ENCODE measurements at places on chromosomes 11 and 22.

- no peak for DNase-seq
Observed at GRCh38 chr11:3810951-3811350, 2.6 kb downstream of the PGAP2 start.

GRCh38 chr11:79406376-79406775, 34.5 kb downstream of the TENM4 start:
- no peak for DNase-seq

DNA sequence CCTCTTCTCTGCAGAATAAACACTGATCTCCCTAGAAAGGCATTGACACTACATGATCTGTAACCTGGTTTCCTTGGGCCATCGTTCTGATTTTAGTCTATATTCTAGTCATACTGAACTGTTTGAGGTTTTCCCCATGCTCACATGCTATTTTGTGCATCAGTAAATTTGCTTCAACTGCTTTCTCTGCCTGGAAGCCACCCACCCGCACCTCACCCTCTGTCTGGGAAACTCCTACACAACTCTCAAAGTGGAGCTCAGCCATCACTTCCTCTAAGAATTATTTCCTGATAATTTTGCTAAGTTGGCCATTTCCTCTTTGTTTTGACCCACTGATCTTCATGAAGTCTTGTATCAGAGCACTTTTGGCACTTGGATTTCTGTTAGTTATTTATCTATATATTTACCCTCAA, 36.1 kb downstream of the MMP20 start:
- no peak for DNase-seq

GRCh38 chr22:33114565-33114964, 56.4 kb upstream of the SYN3 start:
- no peak for DNase-seq

DNA sequence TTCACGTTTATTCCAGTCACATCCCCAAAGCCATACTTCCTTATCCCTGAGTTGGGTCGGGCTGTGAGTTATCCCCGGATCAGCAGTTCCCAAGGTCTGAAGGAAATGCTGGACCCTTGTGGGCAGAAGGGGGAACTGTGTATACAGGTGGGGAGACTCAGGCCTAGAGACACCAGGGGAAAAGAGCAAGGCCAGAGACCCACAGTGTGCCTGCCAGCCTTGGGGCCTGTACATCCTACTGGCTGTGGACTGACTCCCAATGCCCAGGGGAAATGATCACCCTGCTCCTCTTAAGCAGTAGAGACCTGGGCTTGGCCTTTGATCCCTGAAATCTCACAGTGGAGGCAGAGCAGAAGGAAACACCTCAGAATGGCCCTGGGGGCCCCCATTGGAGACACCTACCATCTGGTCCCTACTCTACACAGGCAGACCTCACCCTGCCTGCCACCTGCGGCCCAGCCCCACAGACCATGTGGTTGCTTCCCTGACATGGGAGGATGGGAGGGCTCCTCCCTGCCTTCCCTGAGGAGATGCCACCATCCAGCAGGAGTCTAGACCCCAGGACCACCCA, 1.3 kb downstream of the SELENOM start:
- no peak for DNase-seq

DNA sequence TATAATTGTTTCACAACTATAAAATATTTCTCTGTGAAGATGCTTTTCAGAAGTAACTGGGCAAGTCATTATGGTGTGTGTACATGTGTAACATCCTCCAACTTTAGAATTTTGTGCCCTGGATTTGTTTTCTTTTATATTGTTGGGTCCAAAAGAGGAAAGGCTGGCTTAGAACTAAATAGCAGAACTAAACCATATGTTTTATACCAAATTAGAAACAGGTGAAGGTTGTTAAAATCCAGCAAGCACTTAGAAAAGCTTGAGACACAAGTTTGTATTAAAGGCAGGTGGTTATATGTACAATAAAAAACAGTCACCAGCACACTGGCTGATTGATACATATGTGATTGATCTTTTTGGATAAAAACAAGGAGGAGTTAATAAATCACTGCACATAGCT, 158.5 kb downstream of the WNT11 start:
- DNase-seq, result no peak

DNA sequence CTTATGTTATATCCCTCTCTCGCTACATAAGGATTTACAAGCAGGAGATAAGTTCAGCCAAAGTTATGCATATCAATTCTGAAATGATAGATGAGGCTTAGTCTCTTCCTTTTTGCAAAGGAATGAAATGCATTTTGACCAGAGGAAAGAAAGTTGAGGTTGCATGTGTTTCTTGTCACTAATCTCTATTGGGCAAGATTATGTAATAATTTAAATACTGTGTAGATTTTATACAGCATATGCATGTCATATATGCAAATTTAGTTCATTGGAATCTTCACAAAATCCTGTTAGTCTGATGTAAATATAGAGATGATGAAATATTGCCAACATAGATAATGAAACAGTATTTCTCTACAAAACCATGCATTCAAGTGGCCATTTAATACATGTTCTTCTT, 858.7 kb upstream of the RAG2 start:
- no peak for DNase-seq

DNA sequence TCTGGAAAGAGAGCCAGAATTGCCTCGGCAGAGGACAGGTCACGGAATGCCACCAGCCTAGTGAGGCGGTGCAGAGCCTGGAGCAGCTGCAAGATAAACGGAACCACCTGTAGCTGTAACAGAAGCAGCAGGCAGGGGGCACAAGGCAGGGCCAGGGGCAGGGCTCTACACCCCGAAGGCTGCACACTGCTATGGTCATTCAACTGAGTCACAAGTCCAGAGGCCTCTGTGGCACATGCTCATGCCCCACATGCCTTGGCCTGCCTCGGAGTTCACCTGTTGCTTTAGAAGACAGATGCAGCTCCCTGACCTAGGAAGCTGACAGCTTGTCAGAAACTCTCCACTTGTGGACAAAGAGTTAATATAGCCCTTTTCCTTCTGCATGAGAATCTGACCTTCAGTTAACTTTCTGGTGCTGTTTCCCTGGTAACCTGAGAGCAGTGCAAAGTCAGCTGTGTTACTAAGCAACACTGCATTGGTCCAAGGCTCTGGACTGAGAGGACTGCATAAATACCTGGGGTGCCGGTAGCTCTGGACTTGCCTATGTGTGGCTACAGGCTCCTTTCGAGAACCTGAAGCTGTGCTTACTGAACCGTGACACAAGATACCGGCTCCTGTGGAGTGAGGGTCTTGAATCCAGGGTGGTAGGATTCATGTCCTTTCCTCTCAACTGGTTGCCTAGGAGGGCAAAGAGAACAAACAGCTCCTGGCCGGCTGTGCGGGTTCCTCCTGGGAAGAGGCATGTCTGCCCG, 10.5 kb downstream of the COMMD9 start:
- DNase-seq, result no peak

DNA sequence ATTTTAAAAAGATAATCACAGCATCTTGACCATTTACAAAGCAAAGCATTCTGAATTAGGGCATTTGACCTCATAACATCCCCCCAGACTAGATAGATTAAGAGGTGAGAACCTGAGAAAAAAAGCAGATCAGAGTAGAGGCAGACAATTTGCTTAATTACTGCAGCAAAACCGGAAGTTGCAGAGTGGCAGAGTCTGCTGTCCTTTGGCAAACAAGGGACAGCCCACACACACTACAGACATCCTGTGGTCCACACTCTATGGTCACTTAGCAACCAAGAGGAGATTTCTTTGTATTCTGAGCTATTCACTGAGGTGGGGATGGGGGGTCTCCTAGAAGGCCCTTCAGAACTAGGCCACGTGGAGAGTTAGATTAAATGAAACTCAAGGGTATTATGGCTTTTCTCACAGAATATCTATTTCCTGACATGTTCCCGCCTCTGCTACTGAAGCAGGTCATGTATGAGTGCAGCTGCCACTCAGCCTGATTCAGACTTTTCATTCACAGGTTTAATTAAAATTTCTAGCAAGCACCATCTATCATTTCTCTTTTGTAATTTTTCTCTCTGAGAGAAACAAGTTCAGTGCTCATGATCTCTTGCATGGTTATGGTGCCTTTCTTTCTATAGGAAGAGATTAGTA, 48.5 kb downstream of the SVIP start:
- DNase-seq, result no peak

Measured in activated CD8-positive, alpha-beta memory T cell treated with anti-CD3 and anti-CD28 coated beads for 4 hours (primary cell).